ENCODE measurements at places on chromosomes 12 and 14.

GRCh38 chr14:28571636-28572035, 195.0 kb upstream of the FOXG1 start:
- peak; percentile 1 for DNase-seq

DNA sequence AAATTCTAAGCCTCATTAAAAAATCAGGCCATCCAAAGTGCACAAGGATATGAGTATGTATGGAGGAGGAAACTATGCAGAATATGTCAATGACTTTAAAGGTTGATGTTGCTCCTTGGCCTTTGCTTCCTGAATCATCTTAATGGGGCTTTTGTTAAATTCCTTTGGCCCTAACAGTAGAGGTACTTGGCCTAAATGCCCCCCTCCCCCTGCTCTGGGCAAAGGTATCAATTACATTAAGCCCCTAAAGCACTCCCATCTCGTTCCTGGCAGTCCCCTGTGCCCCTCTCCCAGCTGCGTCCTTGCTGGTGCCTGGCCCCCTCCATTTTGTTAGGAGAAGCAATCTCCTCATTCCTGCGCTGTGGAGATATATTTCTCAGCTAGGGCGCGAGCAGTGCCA, 4.8 kb downstream of the COPZ1 start:
- no peak for DNase-seq

DNA sequence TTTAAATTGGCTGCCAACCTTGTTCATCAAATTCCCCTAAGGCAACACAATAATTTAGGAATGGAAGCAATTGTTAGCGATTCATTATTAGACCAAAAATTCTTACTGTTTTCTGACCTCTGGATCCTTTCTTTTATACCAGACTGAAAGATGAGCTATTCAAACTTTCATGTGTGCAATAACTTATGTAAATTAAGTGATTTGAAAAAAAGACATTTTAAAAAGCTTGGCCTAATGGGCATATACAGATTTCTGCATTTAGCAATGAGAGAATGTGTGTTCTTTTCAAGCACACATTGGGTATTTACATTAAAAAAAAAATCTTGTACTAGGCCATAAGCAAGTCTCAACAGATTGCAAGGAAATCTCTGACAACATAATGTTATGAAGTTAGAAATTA, 65.5 kb downstream of the C12orf75 start:
- no peak for DNase-seq

DNA sequence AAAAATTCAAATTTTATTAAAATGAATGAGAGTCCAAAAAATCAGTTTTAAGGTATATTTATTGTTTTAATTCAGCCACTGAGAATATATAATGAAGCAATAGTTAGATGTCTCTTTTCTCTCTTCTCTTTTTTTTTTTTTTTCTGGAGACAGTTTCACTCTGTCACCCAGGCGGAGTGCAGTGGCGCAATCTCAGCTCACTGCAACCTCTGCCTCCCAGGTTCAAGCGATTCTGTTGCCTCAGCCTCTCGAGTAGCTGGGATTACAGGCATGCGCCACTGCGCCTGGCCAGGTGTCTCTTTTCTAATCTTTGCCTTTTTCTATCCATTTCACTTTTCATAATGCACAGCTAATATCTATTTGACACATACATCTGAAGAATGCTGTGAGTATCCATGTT, 307.1 kb upstream of the RGS6 start:
- DNase-seq = no peak

DNA sequence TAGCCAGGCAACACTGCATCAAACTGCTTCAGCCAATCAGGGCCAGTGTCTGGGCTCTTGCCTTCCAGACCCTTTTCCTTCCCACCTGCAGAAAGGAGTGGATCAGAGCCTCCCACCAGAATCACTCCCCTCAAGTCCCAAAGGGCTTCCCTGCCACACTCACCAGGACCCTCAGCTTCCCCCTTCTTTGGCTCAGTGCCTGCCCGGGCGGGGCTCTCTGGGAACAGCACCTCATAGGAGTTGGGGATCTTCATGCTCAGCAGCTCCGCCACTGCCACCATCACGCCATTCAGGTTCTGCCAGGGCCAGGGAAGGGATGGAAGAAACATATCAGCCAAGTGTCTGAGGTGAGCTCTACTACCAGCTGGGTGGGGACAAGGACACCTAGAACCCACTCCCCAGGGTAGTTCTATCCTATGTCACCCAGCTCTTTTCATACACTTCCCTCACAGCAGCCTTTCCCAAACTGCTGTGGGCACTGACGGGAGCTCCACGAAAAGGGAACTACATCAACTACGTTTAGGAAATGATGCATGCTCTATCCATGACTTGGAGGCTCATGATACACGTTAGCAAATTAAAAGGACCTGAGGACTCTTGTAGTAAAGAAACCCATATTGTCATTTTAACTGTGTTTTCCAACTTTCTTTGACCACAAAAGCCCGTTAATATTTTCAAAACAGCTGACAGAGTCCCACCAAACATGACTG, 9.4 kb upstream of the PRKAG1 start:
- no peak for DNase-seq

DNA sequence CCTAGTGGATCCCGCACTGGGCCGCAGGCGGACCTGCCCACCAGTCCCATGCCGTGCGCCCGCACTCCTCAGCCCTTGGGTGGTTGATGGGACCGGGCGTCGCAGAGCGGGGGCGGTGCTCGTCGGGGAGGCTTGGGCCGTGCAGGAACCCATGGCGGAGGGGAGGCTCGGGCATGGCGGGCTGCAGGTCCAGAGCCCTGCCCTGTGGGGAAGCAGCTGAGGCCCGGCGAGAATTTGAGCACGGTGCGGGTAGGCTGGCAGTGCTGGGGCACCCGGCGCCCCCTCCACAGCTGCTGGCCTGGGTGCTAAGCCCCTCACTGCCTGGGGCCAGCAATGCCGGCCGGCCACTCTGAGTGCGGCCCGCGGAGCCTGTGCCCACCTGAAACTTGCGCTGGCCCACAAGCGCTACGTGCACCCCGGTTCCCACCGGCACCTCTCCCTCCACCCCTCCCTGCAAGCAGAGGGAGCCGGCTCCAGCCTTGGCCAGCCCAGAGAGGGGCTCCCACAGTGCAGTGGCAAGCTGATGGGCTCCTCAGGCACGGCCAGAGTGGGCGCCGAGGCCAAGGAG, 100.8 kb downstream of the PLEKHA5 start:
- DNase-seq = no peak

DNA sequence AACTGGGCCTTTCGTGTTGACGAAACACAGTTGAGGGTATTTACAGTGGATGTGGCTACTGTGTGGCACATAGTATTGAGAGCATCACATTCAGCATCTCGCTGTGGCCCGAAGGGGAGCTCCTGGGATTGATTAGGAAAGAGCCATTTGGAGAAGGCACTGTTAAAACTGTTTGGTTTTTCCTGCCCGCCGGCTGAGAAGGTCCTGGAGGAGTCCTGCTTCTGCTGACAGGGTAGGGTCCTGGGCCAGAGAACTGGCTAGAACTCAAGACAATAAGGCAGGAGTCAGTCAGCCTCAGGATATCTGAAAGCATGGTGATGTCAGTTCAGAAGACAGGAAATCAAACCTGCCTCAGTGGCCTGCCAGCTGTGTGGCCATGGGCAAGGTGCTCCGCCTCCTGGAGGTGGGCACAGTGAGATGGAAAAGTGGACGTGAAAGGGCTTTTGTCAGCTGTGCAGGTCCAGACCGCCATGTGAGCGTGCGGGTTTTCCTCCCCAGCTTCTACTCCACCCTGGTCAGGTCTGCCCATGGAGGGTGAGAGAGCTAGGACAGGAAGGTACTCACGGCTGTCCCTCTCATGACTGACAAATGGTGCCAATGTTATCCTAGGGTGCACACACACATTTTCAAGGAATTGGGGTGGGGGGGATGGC, 92.3 kb downstream of the NTF3 start:
- no peak for DNase-seq

DNA sequence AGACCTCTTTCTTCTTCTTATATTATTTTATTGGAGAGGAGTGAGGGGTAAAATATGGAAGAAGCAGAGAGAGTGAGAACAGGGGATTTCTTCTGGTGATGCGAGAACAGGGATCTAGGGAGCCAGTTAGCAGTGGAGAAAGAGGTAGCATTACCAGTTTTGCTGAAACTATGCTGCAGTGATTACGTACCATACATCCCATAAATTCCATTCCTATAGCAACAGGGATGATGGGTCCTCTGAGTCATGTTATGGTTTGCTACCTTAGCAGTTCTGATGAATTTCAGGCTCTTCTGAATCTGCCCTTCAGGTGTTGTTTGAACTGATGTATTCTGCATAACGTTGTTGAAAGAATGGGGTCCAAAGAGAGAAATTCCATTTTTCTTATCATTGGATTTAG, 625.4 kb upstream of the LRFN5 start:
- no peak for DNase-seq

DNA sequence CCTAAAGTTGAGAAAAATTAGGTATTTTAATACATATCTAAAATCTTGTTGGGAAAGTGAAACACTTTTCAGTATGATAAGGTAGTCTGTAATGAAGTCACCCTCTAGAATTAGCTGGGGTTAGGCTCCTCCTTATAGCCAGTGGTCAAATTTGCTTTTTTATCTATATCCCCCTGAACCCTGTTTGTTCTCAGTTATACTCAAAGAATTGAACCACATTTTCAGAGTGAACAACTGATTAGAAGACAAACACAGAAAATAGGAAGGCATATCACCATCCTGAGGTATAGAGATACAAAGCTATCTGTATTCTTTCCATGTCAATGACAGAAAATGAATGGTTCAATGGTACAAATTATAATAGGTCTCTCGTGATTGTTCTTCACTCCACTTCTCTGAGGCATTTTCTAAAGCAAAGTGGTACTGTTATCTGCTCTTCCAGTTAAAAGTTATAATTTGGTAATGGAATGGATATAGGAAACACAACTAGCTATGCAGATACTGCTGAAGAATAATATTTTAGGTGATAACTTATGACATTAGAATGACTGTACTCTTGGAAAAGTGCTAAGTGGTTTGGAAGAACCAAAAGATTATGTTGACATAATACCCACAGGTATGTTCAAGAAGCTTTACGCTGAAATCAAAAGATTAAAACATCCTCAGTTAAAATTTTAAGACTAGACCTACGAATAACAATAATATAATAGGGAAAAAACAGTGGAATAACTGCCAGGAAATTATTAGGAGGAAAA, 27.6 kb downstream of the WASHC3 start:
- no peak for DNase-seq

- DNase-seq = no peak
These were observed 13.3 kb downstream of the MOAP1 start for GRCh38 chr14:93171376-93171775.

- no peak for DNase-seq
These were observed 11.7 kb downstream of the SSH1 start for GRCh38 chr12:108845696-108846095.

- DNase-seq = peak; percentile 8
These were observed 341.8 kb downstream of the C12orf50 start for GRCh38 chr12:87687362-87687761.

DNA sequence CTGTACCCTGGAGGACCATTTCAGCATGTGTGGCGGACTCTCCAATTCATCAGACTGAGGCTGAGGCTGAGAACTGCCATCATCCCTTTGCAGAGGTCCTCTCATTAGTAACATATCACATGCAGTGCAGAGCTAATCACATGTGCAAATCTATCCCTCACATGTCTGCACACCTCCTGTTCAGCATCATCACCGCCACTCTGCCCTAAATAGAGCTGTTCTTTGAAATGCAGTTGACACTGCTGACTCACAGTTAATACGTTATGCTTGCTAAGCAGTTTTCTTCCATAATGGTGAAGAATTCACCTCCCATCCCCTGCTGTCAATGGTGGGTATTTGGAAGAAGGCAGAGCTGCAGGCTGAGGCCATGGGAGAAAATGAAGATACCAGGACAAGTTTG, 85.0 kb upstream of the ANO2 start:
- DNase-seq = no peak

GRCh38 chr12:24615967-24616411, 332.9 kb downstream of the BCAT1 start:
- DNase-seq = no peak

GRCh38 chr14:70567791-70568190, 32.7 kb downstream of the MED6 start:
- peak; percentile 7 for DNase-seq

DNA sequence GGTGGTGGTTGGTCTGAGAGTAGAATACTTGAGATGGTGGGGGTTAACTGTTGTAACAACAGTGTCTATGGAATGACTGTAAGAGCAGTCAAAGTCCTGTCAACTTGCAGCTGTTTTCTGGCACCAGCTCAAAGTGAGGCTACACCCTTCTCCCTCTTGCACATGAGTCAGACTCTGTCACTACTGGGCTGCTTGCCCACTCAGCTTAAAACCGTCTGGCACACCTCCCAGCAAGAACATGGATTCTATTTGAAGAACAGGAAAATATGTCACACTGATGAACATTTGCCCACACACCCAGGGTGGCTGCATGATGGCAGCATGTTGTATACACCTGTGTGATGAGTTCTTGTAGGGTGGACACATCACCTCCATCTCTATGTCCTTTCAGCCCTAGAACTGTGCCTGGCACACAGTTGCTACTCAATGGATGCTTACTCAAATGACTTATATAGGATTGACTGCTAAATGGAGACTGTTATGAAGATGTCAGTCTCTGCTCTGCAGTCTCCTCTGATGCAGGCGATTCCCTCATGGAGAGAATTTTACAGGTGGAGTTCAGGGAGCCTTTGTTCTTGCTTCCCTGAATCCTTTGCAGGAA, 19.3 kb upstream of the SERPINA6 start:
- DNase-seq = peak; percentile 99

DNA sequence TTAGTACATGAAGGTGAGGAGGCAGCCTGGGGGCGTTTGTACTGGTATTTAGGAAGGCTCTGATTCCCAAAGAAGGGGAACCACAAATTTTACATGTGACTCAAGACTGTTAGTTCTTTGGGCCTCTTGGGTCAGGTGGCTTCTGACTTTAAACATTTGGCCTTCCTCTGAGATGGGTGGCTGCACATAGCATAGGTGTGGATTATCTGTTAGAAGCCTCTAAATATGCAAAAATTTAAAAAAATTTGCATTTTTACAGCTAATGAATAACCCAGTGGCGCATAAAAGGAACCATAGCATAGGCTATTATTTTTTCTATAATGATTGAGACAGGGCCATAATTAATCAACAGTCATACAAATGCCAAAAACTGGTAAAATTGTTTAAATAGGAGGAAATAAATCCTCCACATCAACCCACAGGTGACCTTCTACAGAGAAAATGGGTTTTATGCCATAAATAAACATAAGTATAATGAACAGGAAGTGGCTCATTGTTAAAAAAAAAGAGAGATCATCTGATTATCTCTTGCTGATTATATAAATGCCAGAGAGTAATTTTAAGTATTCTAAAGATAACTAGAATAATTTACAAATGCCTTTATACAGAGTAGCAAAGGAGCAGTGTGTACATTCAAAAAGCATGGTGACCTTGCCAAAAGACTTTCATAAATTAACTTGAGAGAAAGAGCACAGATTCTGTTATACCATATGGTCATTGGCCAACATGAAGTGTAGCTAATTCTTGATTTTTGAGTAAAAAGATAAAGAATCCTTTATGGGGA, 284.2 kb upstream of the ATP2B1 start:
- no peak for DNase-seq

- DNase-seq = no peak
These were observed 1.7 kb downstream of the TUBA1B start for GRCh38 chr12:49129332-49130150.

- DNase-seq = no peak
These were observed at the start of gene LAG3 for GRCh38 chr12:6772331-6772695. Gene LAG3 (plus strand): TSS chr12:6772520. CDS start chr12:6772853, 333 bp downstream.

All from fibroblast of gingiva (primary cell).